ENCODE measurements at places on chromosomes 3 and 15.
A peak's percentile ranks its signal among the peaks of the same experiment; 100 is the strongest.

- no peak for DNase-seq
Measured at GRCh38 chr3:122777563-122777962, 16.1 kb downstream of the HSPBAP1 start.

- no peak for DNase-seq
Measured at GRCh38 chr3:43549626-43550290, 72.1 kb downstream of the ANO10 start.

DNA sequence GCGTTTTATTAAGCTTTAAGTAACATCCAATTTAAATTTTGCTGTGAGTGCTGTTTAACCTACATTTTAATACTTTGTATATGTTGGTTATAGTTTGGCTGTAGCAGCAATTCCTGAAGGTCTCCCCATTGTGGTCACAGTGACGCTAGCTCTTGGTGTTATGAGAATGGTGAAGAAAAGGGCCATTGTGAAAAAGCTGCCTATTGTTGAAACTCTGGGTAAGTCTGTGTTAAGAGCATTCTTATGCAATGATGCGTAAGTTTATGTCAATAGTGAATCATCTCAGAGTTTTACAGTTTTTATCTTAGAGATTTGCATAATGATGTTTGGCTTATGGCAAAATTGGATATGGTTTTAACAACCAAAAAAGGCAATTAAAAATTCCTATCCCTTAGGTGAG is 62.7 kb downstream of the ASTE1 start:
- no peak for DNase-seq

DNA sequence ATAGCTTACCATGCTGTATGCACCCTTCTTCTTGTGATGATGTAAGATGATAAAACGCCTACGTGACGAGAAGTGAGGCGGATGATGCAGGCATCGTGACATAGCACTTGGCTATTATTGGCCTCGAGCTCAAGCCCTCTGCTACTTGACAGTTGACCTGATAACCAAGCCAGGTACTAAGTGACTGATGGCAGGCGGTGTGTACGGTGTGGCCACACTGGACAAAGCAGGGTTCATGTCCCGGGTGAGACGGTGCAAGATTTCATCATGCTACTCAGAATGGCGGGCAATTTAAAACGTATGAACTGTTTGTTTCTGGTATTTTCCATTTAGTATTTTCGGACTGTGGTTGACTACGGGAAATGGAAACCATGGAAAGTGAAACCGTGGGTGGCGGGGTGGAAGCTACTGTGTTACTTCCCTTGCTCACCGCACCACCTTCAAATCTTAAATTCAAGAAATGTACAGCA is 57.7 kb downstream of the SLC12A8 start:
- DNase-seq, result no peak

DNA sequence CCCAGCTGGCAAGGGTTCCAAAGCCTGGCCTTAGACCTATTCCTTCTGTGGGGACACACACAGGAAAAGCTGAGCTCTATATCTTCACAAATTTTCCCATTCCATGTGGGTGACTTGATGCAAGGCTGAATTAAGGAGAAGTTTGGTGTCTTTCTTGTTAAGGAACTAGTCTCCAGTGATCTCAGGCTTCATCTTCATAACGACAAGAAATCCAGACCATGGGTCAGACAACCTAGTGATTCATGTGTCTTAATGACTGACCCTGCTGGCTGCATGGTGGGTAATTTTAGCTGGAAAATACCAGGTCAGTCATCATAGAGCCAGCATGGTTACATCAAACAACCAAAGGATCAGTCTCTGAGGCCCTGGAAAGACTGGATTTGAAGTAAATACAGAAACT is 112.7 kb upstream of the SLC4A7 start:
- DNase-seq, result no peak

DNA sequence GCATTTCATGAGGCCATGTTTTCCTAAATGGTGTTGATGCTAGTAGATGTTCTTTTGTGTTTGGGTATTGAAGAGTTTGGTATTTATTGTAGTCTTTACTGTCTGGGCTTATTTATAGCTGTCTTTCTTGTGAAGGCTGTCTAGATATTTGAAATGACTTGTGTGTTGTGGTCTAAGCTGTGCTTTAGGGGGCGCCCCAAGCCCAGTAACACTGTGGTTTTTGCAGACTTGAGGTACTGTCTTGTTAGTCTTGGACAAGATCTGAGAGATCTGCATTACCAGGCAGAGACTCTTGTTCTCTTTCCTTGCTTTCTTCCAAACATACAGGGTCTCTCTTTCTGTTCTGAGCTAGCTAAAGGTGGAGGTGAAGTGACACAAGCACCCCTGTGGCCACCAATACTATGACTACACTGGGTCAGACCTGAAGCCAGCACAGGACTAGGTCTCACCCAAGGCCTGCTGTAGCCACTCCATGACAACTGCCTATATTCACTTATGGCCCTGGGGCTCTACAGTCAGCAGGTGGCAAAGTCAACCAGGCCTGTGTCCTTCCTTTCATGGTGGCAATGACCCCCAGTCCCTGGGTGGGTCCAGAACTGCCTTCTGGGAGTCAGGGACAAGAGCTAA is 152.1 kb upstream of the TBC1D5 start:
- peak; percentile 29 for DNase-seq

DNA sequence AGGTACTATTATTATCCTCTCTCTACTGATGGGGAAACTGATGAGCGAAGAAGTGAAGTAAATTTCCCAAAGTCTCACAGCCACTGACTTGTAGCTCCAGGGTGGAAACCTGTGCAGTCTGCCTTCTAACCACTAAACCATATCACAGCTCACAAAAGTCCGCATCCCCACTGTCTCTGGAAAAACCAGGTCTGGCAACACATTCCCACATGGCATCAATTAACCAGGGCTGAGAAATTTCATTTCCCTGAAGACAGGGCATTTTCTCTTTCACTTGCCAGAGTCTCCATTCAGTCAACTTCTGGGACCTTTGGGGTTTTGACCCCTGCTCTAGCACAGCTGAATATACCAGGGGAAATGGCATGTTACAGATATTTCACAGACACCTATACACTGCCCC is 26.5 kb downstream of the FBXO40 start:
- no peak for DNase-seq

All from activated T-cell treated with anti-CD3 and anti-CD28 coated beads, Interleukin-2, amount 50 U/mL, for 1 hour (primary cell).